Mesendoderm (in vitro differentiated cells): ENCODE measurements at places on chromosomes 11 and 22.

DNA sequence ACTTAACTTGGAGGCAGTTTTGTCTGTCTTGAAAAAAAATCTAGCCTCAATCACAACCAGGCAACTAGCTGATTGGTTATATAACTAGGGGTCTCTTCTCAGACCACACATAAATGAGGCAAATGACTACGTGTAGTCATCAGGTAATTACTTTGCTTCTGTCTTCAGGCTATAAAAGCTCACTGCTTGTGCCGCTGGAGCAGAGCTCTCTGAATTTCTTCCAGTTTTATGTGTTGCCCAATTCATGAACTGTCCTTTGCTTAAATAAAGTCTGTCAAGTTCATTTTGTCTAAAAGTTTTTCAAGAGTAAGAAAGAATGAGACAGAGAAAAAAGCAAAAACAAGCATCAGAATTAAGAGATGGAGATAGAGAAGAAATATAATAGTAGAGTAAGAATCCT is 93.4 kb downstream of the MUC15 start:
- DNase-seq = no peak

GRCh38 chr11:60915248-60915914 is 1.4 kb downstream of the TMEM109 start:
- DNase-seq = peak; percentile 86

DNA sequence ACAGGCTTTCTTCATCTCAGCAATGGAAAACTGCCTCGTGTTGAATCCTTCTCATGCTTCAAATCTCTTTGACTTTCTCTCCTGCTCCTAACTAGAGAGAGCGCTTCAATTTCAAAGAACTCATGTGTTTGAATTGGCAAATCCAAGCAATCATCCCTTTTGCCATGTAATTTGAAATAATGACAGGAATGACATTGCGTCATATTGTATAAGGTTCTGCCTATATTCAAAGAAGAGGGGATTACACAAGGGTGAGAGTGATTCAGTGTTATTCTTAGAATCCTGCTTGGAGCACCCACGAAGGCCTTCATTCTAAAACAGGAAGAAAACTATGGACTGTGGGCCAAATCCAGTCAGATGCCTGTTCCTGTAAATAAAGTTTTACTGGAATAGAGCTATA is 720.6 kb downstream of the JRKL start:
- no peak for DNase-seq

DNA sequence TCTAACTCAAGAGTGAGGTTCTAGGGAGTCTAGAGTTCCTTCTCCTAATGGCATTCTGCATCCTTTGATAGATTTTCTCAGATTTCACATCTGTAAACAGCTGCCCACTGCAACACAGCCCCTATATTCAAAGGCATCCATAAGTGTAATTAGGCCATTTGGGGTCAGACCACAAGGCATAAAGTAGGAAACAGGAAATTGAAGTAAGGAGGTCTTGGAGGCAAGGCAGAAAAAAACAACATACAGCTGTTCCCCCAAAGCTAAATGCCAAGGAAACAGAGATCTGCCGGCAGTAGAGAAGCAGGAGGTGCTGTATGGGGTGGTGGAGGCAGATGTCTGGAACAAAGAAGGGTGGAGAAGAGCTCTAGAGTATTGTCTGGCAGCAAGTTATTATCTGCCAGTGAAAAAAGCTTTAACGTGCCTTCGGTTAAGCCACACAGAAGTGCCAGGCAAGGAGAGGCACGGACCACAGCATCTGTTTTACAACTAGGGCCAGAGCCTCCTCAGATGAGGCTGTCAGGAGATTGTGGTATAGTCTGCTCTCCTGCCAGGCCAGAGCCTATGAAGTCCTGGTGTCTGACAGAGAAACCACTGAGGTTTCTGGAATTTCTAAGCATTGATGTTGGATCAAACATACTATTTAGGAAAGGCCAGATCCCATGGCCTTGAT is 100.2 kb upstream of the CHRM4 start:
- DNase-seq = no peak

DNA sequence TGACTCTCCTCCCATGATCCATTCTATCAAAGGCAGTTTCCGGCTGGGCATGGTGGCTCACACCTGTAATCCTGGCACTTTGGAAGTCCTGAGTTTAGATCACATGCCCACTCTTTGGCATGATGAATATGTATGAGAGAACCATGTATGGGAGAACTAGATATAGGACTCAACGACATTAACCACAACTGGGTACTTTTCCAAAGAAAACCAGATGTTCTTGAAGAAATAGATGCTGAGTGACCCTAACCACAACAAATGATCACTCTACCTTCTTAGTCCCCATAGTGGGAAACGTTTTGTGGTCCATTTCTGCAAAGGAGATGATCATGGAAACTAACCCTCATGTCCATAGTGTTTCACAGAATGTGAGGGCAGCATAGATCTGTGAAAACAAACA is 13.6 kb downstream of the FJX1 start:
- DNase-seq = no peak

- DNase-seq = no peak
Measured at GRCh38 chr11:100419518-100419917, 267.6 kb upstream of the ARHGAP42 start.

DNA sequence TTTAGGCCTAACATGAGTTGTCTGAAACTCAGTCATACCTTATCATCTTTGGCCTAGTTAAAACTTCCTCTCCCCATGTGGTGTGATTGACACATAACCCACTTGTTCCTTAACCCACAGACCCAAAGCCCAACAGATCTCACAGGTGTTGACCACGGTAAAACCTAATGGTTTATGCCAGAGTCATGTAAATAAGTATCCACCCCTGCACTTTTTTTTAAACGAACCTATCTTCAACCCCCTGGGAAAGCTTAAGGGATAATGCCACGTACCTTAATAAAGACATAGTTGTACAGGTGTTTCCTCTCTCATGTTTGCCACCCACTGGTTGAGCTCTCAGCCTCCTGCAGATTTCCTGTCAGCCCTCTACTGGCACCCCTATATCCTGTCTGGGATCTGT is 709.3 kb upstream of the CCDC179 start:
- no peak for DNase-seq

GRCh38 chr11:108019870-108020540 is 11.3 kb downstream of the CUL5 start:
- peak; percentile 46 for DNase-seq

DNA sequence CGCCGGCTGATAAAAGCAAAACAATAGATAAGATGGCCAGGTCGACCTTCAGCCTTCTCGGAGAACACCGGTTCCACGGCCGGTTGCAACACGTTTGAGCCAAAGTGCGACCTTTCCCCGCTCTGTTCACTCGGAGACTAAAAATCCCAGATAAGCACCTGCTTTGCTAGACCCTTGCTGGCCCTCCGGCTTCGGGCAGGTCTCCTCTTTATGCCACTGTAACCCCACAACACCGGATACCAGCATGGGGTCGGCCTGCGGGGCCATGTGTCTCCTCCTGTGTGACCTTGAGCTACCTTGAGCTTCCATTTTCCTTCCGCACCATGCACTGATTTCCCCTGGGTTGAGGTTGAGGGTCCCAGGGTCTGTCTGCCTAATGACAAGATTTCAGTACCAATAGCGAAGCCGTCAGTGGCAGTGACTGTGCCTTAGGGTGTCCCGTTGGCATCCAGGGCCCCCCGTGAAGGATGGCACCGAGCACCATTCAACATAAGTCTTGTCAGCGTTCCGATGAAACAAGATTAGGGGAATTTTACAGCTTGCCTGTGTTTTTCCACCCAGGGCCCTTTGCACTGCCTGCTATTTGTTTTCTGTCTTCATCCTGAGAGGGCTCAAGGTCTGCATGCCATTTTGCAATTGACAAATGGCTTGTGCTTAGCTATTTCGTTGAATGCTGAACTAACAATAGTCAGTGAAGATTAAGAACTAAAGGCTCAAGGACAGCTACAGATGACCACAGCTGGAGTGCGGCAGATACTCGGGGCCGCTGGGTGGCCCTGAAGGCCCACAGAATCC is 118.6 kb downstream of the KCNQ1 start:
- DNase-seq = no peak

DNA sequence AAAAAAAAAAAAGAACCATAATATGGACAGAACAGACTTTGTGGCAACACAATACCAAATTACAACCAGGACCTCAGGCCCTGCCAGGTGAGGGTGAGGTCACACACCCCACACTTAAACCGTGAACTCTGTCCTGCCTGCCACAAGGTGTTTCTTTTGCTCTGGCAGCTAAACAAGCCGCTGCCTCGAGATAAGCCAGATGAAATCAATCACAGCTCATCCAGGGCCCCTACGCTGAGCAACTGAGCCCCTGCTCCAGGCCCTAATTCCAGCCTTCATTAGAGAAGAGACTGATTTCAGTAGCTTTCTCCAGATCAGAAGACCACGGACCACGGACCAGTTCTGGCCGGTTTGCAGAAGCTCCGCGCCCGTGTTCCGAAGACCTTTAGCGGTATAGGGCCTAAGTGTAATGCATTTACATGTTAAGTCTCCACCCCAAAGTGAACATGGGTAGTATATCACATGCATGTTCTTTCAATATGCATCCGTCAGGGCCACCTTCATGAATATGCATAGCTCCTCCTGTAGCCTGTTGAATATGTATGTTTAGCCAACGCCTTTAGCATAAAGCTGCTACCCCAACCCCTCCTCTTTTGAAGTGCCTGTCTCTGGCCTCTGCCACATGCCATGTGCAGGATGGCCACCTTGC is 14.8 kb upstream of the RAC2 start:
- DNase-seq = peak; percentile 51

DNA sequence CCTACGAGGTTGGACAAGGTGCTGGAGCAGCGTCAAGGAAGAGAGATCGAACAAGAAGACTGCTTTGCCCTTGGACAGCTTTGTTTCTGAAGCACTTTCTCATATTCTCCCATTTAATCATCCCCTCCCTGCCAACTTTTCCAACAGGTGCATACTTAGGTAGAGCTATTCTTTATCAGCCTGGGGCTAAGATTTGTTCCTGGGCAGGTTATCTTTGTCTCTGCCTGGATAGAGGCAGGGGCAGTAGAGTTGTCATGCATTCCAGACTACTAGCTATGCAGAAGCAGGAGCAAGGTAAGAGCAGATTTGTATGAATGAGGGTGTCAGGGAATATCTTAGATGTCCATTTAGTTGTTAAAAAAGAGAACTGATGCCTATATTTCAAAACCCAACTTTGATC is 82.3 kb downstream of the PTPRJ start:
- DNase-seq = no peak

DNA sequence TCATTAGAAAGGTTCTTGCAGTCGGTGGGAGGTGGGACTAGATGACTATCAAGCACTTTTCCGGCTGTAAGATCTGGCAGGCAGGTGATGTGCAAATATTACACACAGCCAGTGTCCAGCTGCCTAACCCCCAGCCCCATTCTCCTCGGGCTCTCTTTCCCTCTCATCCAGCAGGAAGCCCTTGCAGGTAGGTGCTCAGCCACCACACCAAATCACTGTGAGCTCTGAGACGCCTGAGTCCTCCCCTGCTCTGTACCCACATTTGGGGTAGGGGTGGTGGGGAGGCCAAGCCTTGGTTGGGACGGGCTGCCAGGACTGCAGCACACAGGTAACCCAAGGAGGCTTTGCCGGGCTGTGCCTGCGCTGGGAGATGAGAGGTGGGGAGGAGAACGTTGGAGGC is 601 bp downstream of the ART5 start:
- DNase-seq = no peak

GRCh38 chr22:35900483-35901168 is 128.0 kb downstream of the RBFOX2 start:
- peak; percentile 78 for DNase-seq

GRCh38 chr11:70082829-70083228 is 4.7 kb downstream of the ANO1 start:
- DNase-seq = peak; percentile 26

- peak; percentile 63 for DNase-seq
Measured at GRCh38 chr11:8209208-8209807, 40.5 kb upstream of the RIC3 start.

- DNase-seq = peak; percentile 33
Measured at GRCh38 chr11:116930177-116930576, 92.8 kb upstream of the APOA1 start.

- DNase-seq = no peak
Measured at GRCh38 chr11:114815176-114815575, 136.8 kb downstream of the NXPE2 start.

DNA sequence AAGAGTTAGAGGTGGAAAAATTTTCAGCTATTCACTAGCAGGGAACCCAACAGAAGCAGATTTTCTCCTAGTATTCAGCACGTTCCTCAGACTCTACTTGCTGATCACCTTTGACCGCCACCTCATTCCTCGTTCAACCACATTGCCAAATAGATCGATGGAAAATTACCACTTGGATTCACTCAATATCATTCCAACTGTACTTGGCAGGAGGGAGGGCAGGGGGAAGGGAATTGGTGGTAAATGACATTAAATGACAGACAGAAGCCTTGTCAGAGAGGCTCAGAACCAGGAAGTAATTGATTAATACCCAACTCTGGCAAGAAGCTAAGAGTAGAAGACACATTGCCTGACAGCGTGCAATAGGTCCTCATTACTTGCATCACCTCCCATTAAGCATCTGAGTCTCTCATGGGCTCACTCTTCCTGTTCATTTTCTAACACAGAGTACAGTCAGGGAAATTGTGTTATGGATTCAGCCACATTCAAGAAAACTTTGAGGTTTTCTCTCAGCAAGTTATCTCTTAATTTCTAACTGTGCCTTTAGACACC is 240.5 kb upstream of the FAT3 start:
- no peak for DNase-seq
